ENCODE measurements at places on chromosomes 4 and X.

- no peak for DNase-seq
Measured at GRCh38 chrX:109270580-109271484, 211.1 kb downstream of the GUCY2F start.

GRCh38 chr4:174423257-174423944 lies 98.9 kb downstream of the HPGD start:
- DNase-seq = peak; percentile 9

DNA sequence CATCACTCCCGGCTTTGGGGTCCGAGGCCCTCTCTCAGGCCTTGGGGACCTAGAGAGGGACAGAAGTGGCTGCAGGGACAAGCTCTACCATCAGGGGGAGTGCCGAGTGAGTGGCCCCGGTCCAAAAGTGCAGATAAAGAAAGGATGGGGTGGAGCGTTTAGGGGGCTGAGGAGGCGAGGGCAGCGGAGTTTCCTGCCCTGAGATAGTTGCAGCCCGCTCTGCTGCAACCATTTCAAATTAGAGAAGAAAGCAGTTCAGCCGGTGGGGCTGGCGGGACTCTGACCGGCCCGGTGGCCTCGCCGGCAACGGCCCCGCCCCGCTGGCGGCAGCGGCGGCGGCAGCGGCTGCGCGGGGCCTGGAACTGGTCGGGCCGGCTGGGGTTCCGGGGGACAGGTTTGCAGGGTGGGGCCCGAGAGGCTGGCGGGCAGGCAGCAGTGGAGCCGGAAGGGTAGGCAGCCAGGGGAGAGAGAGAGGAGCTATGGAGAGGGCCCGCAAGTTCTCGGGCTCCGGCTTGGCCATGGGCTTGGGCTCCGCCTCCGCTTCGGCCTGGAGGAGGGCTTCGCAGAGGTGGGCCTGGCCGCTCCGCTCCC lies 7.6 kb downstream of the DLG3 start:
- no peak for DNase-seq

- no peak for DNase-seq
Measured at GRCh38 chr4:93199492-93199891, 629.1 kb upstream of the ATOH1 start.

DNA sequence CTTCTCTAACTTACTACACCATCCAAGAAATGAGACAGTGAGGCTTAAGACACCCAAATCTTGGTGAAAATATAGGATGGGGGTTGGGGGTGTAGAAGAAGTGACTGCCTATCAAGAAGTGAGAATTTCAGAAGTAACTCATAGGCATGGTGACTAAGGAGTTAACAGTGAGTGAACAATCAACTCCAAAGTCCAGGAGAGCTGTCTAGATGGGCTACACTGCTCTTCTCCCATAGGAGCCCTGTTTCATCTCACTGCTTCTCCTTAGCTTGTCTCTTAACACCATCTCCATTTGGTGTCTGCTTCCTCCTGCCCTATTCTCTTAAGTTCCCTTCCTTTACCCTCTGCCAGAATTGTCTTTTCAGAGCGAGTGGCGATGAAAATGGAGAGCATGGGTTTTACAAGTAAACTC lies 22.7 kb downstream of the FABP2 start:
- DNase-seq = no peak

GRCh38 chrX:65528705-65529340 lies 5.8 kb downstream of the LAS1L start:
- DNase-seq = no peak

DNA sequence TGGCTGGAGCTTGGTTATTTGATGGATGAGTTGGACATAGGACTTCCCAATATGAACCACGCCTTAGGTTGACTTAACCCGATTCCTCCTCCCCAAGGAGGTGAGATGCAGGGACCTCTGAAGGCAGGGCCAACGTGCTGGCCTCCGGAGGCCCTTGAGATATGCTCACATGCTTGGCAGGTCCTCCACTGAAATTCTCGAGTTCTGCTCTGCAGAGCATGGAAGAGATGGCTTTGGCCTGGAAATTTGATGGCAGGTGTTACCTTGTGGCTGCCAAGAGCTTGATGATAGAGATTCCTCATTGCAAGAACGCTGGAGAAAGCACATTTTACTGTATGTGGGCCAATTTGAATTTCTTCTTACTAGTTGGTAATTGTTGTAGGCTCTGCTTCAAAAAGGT lies 117.4 kb upstream of the LIMCH1 start:
- DNase-seq = no peak

GRCh38 chr4:160299608-160300007 lies 1196.7 kb downstream of the RAPGEF2 start:
- DNase-seq = no peak

DNA sequence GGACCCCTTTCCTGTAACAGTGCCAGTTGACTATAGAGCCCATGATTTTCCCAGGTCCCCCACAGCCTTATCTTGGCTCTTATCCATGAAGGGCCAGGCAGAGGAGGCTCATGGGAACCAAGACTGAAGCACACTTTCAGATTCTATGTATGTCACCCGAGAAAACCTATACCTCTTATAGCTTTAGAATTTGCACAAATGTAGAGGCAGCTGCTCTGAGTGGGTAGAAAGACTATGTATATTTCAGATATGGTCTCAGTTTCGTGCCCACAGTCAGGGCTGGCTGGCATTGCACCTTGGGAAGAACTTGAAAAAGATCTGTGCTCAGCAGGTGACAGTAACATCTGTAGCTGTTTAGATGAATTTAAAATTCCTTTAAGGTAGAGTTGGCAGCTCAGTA lies 8.3 kb upstream of the LNX1 start:
- no peak for DNase-seq

GRCh38 chr4:138835832-138836533 lies 179.6 kb upstream of the NOCT start:
- no peak for DNase-seq

- DNase-seq = no peak
Measured at GRCh38 chrX:580030-580429, 50.6 kb upstream of the SHOX start.

DNA sequence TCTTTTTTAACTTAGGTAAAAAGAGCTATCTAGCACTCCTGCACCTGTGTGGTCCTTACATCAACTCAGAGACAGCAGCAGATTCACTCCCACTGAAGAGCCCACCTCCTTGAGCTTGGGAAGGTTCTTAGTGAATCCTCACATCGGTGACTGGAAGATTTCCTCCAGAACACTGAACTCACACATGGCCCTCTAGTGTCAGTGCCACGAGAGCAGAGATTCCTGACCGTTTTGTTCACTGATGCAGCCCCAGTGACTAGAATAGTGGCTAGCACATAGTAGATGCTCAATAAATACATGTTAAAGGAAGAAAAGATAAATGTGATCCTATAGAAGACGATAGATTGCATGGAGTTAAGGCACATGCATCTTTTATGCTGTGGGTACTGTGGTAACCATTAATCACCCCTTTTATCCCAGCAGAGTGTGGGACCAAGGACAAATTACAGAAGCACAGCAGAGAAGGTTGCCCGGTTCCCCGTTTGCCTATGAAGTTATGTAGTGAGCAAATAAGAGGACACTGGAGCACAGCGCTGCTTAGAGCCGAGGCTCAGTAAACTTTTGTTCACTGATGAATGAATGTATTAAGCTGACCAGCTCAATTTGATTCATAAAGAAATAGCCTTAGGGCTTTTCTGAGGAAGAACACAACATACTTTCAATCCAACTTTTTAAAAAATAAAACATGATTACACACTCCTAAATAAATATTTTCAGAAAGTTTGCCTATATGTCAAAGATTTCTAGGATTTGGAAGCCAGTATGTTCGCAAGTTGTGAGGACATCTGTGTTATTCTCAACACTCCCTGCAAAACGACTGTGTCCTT lies 8.7 kb downstream of the GASK1B start:
- DNase-seq = no peak

- no peak for DNase-seq
Measured at GRCh38 chr4:55068522-55068921, 56.9 kb downstream of the KDR start.

DNA sequence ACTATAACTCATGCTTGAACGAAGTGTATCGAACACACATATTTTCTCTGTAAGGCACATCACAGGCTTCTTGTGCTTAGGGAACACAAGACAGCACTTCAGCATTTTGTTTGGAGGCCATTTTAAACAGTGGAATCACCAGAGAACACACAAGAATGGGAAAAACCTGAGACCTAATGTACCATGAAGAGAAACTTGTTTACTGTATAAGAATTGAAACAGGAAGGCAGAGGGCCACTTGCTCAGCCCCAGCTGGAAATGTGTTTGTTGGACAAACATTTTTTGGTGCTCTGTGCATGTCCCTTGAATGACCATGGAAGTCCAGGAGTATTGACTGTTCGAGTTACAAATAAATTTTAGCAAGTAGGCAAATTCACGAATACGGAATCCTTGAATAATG lies 47.5 kb downstream of the RAPGEF2 start:
- DNase-seq = no peak

GRCh38 chr4:7932287-7932686 lies 7.4 kb downstream of the AFAP1 start:
- no peak for DNase-seq

DNA sequence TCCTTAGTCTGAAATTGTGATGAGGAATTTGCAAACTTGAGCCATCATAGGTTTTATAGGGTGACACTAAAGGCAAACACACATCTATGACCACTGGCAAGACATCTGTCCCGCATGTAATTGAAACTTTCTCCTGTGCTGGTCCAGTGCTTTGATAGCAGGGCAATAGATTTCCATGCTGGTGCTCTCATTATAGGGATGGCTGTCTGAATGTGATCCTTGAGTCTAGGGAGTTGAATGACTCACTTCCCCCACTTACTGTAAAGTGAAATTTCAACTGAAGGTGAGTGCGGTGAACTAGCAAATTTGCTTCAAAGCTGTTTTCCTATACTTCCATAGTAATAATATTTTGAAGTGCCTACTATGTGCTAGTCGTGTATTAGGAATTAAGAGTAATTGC lies 1630.0 kb downstream of the STIM2 start:
- no peak for DNase-seq

- no peak for DNase-seq
Measured at GRCh38 chr4:169799260-169799659, 41.5 kb upstream of the HPF1 start.

DNA sequence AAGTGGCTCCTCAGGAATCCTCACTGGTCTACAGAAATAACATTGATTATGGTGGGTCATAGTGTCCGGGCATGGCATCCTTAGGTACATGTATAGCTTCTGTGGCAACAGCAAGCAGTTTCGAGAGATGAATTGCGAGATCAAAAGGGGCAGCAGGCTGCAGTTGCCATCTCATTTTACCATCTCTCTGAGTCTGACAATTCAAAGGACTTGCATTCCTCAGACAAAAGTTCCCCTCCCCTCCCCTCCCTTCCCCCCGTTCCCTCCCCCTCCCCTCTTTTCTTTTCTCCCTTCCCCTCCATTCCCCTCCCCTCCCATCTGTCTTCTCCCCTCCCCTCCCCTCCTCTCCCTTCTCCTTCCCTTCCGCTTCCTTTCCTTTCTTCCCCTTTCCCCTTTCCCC lies 70.2 kb downstream of the MTNR1A start:
- no peak for DNase-seq

- DNase-seq = no peak
Measured at GRCh38 chr4:10715696-10716095, 31.1 kb upstream of the CLNK start.

GRCh38 chr4:126238013-126238412 lies 923.3 kb downstream of the FAT4 start:
- DNase-seq = no peak

GRCh38 chrX:274904-275475 lies 6.2 kb upstream of the PLCXD1 start:
- no peak for DNase-seq

DNA sequence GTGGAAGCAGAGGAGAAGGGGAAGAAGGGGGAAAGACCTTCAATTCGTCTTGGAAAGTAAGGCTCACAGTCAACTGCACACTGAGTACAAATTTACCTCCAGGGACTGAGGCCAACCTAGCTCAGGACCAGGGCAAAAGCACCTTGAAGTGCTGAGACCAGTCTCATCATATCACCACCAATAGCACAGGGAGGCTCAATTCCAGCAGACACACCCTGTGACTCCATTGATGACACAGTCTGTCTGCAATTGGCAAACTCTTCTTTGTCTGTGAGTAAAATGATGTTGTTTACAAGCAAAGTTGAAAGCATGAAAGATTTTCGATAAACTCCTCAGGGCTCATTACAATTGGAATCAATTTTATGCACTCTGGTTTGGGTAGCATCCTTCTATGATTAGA lies 32.3 kb downstream of the TRIML1 start:
- no peak for DNase-seq

GRCh38 chrX:31661280-31661810 lies 589.5 kb upstream of the FTHL17 start:
- DNase-seq = no peak

- no peak for DNase-seq
Measured at GRCh38 chr4:37732526-37733186, 46.5 kb upstream of the RELL1 start.

GRCh38 chr4:188432328-188432727 lies 293.1 kb downstream of the TRIML1 start:
- no peak for DNase-seq

DNA sequence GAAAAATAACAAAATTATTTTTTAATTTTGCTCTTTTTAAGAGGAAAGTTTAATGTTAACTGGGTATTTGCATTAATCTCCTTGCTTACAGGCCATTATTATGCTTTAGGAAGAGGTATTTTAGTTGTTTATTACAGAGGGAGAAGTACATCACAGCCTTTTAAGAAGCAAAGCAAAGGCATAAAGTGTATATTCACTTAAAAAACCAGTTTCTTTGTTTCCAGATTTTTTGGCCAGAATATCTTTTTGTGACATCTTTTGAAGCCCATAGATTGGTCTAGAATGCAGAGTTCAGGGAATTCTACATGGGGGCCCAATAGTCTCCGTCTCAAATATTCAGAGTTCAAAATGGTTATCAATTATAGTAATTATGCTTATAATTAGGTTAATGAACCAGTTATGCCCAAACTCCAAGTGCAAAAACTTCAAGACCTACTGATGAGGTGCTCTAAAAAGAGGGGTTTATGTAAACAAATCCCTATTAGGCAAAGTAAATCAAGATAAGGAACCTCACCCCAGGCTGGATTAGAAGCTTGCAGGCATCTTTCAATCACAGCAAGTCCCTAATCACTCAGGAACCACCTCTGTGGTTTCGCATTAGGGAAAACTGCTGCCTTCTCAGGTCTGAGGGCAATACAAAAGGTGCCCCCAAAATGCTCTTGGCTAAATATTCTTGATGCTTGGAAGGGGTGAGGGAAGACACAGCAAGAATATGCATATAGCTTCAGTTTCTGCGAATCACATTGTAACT lies 1.4 kb downstream of the CXXC4 start:
- DNase-seq = no peak

- DNase-seq = no peak
Measured at GRCh38 chr4:38860788-38861424, 4.3 kb upstream of the TLR6 start.

GRCh38 chr4:102736636-102737549 lies 23.9 kb downstream of the MANBA start:
- no peak for DNase-seq

DNA sequence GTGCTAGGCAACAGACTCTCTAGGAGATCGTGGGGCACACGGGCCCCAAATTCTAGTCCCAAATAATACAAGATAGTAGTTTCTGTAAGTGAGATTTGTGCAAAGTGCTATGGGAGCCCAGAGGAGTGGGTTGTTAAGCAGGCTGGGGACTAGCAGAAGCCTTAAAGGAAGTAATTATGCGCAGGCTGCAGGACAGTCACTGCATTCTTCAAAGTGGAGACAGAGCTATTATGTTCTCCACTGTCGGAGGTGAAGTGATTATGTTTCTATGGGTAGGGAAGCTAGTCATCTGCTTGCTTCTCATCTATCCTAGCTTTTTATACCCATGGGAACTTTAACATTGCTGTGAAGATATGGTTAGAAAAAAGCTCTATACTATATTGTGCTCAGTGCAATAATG lies 154.2 kb downstream of the CPE start:
- no peak for DNase-seq
